Activated CD8-positive, alpha-beta memory T cell treated with anti-CD3 and anti-CD28 coated beads, Interleukin-2, amount 50 U/mL, for 48 hours (primary cell): ENCODE measurements at places on chromosomes 12 and 14.

GRCh38 chr14:66421990-66422946 lies 63.9 kb upstream of the CCDC196 start:
- no peak for DNase-seq

GRCh38 chr12:6323340-6323994 lies 13.0 kb downstream of the PLEKHG6 start:
- no peak for DNase-seq

- no peak for DNase-seq
Measured at GRCh38 chr14:100573002-100573756, 14.0 kb downstream of the BEGAIN start.

GRCh38 chr14:72387726-72388125 lies 455.5 kb downstream of the RGS6 start:
- no peak for DNase-seq

GRCh38 chr14:77314043-77314442 lies 6.6 kb downstream of the POMT2 start:
- no peak for DNase-seq

DNA sequence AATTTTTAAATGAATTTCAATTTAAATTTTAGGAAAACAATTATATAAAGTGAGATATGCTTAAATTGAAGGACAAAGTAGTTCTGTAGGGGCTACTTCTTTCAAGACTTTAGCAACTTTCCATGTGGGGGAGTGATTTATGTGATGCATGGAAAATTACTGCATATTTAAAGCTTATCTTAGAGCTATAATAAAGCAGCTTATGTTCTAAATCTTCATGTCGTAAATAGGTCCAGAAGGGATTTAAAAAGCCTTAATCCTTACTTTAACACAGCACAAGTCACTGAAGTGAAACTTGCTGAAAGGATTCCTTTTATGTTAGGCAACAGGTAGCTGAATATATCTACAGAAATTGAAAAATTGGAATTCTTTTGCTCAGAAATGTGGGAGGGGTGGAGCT lies 340.4 kb downstream of the NAV3 start:
- no peak for DNase-seq

DNA sequence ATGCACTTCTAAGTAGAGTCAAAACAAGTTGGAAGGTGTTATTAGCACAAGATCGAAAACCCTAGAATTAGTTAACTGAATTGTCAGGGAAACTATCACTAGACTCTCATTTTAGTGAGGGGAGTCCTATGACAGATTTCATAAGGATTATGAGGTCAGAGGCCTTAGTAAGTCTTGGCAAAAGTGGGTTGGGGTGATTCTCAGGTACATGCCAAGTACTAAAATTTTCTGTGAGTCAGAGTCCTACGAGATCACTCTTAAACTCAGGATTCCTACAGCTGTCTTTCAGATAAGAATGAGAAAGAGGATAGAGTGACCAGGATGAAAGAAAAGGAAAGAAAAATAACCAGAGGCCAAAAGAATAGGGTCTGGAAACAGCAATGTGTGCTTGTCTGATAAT lies 50.8 kb upstream of the BBS10 start:
- DNase-seq = no peak

GRCh38 chr12:53751336-53752191 lies at the start of gene CISTR:
CISTR (minus strand) TSS chr12:53751979.
- no peak for DNase-seq

- DNase-seq = no peak
Measured at GRCh38 chr12:56315249-56315621, 553 bp downstream of the CNPY2 start.

GRCh38 chr12:105499205-105499604 lies 168.7 kb downstream of the C12orf75 start:
- no peak for DNase-seq

DNA sequence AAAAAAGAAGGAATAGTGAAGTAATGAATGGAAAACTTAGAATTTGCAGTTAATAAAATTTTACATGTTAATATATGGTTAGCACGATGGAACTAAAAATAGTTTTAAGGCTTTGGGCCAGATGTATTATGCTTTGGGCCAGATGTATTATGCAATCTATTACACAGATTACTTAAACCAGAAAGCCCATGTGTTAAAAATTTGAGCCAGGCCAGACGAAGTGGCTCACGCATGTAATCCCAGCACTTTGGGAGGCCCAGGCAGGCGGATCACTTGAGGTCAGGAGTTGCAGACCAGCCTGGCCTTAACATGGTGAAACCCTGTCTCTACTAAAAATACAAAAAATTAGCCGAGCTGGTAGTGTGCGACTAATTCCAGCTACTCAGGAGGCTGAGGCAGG lies 17.2 kb downstream of the IFT81 start:
- DNase-seq = no peak

GRCh38 chr14:98161356-98161755 lies 1110.6 kb downstream of the BCL11B start:
- DNase-seq = no peak

GRCh38 chr12:90514325-90514724 lies 440.7 kb downstream of the CCER1 start:
- no peak for DNase-seq

DNA sequence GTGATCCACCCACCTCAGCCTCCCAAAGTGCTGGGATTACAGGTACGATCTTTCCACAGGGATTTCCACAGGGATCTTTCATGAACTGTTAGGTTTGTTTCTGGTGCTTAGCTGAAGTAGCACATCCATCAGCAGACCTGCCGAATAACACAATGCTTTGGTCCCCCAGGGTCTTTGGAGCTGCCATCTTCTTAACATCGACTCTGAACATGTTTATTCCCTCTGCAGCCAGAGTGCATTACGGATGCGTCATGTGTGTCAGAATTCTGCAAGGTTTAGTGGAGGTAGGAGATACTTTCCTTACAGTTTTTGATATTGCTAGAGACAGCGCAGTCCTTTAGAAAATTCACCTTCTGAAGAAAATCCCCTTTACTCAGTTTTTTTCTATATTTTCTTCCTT lies 36.3 kb downstream of the SLC17A8 start:
- no peak for DNase-seq

- no peak for DNase-seq
Measured at GRCh38 chr14:35963209-35963608, 137.1 kb downstream of the BRMS1L start.
